ENCODE measurements at places on chromosomes 2 and 18.
A peak's percentile ranks its signal among the peaks of the same experiment; 100 is the strongest.

GRCh38 chr2:49002750-49003149 lies 151.6 kb downstream of the FSHR start:
- no peak for ATAC-seq

DNA sequence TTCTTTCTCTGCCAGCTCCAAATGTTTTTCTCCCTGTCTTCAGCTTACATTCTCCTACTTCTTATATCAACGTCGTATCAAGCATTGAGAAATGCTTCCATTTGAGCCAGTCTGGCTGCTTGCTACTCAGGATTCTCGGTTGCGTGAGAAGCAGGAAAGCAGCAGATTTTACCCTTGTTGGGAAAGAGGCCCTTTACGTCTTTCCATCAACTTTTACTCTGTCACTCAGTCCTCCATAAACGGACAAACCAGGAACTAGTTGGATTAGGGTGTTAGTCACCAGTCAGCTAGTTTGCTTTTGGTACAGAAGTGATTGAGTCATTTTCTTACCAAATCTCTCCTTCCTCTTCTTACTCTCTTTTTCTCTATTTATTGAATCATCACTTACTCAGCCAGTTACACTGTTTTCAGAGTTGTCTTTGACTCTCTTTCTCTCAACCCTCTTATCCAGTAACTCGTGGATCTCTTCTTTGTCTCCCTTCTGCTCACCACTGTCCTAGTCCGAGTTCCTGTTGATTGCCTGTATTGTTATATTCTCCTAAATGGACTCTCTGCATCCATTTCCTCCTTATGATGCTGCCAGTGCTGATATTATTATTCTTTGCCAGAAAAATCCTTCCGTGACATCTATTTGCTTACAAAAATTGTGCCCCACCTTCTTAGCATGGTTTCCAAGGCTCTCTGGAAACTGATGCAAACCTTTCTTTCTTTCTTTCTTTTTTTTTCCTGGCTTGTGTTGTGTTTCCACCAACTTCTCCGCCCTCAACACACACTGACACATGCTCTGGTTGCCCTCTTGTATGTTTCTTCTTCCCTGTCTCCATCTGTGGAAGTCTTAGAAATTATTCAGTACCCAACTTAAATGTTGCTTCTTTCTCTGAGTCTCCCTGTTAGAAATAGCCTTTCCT lies 61.5 kb downstream of the VRK2 start:
- ATAC-seq, result peak; percentile 92

GRCh38 chr2:219736209-219736608 lies 108.8 kb downstream of the SLC4A3 start:
- peak; percentile 73 for ATAC-seq

- ATAC-seq, result no peak
Observed at GRCh38 chr2:179211355-179211754, 53.3 kb downstream of the SESTD1 start.

- no peak for ATAC-seq
Observed at GRCh38 chr2:160602073-160602472, 108.5 kb upstream of the RBMS1 start.

- no peak for ATAC-seq
Observed at GRCh38 chr2:31973665-31974064, 37.1 kb downstream of the MEMO1 start.

GRCh38 chr2:100673691-100674485 lies 111.1 kb downstream of the PDCL3 start:
- no peak for ATAC-seq

GRCh38 chr2:63819256-63819655 lies 22.4 kb upstream of the UGP2 start:
- no peak for ATAC-seq

- peak; percentile 10 for ATAC-seq
Observed at GRCh38 chr2:26172871-26173775, at the start of gene GAREM2. Gene GAREM2 (plus strand): TSS chr2:26173088. CDS start chr2:26173221, 133 bp downstream.

GRCh38 chr2:152499896-152500735 lies 165.1 kb downstream of the FMNL2 start:
- ATAC-seq, result no peak

DNA sequence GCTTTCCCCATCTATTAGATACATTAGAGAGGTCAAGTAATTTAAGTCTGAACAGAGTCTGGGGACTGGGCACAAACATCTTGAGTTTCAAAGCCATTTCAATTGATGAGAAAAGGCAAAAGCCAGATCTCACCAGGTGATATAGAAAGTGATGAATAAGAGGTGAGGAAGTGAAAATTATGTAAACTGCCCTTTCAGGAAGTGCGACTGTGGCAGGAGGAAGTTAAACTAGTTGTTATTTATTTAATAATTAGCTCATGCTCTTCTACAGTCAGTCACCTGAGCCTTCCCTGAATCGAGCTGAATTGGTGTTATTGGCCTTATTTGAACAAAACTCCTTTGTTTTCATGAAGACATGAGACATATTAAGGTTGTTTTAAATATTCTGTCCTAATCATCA lies 115.1 kb downstream of the CDH20 start:
- ATAC-seq, result peak; percentile 57

DNA sequence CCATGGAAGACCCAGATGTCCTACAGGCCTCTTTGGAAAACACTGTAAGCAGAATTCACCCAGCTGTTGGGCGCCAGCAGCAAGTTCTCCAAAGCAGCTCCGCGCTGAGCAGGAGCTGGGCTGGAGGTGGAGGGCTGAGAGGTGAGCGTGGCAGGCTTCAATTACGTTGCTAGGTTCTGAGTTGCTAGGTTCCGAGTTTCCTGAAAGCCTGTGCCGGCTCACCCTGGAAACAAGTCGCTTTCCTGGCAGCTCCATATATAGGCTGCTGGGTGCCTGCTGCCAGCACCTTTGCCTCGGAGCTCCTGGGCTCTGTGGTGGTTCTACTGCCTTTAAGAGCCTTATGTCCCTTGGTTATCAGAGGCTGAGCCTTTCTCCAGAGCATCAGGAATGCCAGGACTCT lies 14.4 kb upstream of the EGR4 start:
- no peak for ATAC-seq

DNA sequence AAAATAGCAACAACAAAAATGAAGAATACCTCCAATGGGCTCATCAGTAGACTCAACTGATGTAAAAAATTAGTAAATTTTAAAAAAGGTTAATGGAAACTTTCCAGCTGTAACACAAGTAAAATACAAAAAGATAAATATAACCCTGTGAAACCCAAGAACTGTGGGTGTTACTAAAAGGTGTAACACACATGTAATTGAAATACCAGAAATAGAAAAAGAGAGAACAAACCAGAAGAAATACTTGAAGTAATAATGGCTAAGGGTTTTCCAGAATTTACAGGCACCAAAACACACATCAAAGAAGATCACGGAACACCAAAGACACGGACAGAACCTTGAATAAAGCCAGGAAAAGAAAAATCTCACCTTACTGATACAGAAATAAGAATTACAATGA lies 590.6 kb upstream of the RAB6C start:
- no peak for ATAC-seq

- no peak for ATAC-seq
Observed at GRCh38 chr18:68728081-68728700, 13.3 kb upstream of the TMX3 start.

GRCh38 chr2:200065477-200065876 lies 110.1 kb downstream of the MAIP1 start:
- ATAC-seq, result no peak

GRCh38 chr2:134912361-134912760 lies 6.3 kb upstream of the CCNT2 start:
- ATAC-seq, result peak; percentile 37

GRCh38 chr2:26723991-26724750 lies 31.6 kb downstream of the KCNK3 start:
- no peak for ATAC-seq

GRCh38 chr2:231321021-231321420 lies 74.5 kb upstream of the B3GNT7 start:
- peak; percentile 68 for ATAC-seq

DNA sequence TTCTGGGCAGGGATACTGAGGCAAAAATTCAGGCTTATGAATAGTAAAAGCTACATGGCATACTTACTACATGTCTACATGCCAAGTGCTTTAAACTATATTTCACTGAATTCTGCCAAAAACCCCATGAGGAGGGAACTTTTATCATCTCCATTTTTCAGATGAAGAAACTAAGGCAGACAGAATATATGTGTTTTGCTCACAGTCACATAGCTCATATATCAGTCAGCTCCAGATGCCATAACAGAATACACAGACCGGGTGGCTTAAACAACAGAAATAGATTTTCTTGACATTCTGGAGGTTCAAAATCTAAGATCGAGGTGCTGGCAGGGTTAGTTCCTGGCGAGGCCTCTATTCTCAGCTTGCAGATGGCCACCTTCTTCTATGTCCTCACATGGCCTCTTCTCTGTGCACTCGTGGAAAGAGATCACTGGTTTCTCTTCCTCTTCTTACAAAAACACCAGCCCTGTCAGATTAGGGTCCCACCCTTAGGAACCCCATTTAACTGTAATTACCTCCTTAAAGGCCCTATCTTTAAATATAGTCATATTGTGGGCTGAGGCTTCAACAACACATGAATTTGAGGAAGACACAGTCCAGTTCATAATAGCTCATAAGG lies 27.1 kb upstream of the CREB1 start:
- ATAC-seq, result no peak

GRCh38 chr2:239401881-239402233 lies 1.0 kb upstream of the HDAC4 start:
- no peak for ATAC-seq

- ATAC-seq, result no peak
Observed at GRCh38 chr2:190462181-190462580, 54.0 kb downstream of the MFSD6 start.

DNA sequence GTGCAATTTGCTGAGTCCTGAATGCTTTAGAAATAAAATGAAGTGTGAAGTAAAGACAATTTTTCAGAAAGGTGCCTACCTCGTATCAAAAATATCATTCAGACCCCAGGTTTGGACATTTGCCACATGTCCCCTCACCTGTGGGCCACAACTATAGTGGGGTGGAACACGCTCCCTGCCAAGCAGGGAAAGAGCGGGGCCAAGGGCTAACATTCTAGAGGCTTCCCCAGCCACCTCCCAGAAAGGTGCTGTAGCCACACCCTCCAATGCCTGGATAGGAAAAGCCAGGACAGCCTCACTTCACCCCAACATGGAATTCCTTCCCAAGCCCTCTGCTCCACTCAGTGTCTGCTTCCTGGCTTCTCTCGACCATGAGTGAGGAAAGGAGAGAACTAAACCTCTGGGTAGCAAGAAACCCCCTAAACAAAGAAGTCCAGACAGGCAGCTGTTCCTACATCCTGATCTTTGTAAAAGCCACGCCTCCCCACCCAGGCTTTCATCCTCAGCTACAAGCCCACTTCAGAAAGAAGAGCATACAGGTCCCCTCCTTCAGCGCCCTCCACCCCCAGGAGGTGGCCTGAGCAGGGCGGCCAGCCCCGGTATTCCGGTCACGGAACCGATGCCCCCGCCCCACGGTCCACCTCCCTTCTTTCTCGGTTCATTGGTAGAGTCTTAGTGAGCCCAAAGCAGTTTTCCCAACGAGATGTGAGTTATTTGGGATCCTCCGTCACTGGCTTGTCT lies 2.1 kb downstream of the COL6A3 start:
- no peak for ATAC-seq

- ATAC-seq, result peak; percentile 38
Observed at GRCh38 chr18:63016270-63016669, 300.9 kb downstream of the PHLPP1 start.

- no peak for ATAC-seq
Observed at GRCh38 chr18:79989195-79989497, 783 bp upstream of the TXNL4A start.

GRCh38 chr2:8803658-8804379 lies 33.6 kb downstream of the KIDINS220 start:
- peak; percentile 98 for ATAC-seq
